Inflammatory macrophage (primary cell): ENCODE measurements at places on chromosomes 3 and 15.

DNA sequence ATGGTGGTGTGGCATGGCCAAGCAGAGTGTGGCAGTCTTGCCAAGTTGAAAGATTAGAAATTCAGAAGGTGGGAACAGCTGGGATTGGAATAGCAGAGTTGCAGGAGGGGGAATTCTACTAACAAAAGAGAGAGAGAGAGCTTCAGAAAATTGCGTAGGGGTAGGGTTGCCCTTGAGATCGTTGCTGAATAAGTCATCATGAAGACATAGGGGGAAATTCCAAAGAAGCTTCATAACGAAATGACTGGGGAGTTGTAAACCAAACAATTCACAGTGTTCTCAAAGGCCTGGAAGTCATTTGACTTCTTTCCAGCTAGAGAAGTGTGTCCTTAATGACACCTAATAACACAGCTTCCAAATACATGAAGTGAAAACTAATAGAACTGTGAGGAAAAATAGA lies 26.3 kb upstream of the TIPARP start:
- DNase-seq, result no peak

DNA sequence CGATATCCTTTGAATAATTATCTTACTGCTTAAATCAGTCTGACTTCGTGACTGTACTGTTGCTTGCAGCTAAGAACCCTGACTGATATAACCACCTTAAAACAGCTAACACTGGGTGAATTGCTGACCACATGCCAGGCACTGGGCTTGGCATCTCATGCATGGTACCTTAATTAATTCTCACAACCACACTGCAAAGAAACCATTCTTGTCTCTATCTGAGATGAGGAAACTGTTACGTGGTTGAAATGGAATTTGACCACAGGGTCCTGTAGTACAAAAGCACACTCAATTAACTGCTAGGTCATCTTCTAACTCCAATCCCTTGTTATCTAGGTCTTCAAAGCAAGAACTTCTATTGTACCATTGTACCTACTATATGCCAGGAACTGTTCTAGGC lies 92.7 kb upstream of the PRICKLE2 start:
- DNase-seq, result no peak

DNA sequence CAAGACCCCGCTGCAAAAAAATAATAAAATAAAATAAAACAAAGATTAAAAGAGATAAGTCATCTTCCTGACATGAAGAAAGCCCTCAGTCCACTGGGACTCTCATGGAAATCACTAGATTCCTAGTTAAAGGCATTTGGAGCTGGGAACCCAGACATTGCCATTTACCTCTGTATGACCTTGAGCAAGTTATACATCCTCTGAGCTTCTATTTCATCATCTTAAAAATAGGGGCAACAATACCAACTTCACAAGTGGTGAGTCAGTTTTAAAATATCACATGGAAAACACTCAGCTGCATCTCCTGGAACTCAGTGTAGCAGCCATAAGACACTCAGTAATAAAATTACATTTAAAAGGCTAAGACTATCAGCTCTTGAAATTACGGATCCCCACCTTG lies 334.8 kb downstream of the ERC2 start:
- DNase-seq, result no peak

GRCh38 chr15:44775953-44776352 lies 39.6 kb downstream of the TRIM69 start:
- DNase-seq, result no peak

DNA sequence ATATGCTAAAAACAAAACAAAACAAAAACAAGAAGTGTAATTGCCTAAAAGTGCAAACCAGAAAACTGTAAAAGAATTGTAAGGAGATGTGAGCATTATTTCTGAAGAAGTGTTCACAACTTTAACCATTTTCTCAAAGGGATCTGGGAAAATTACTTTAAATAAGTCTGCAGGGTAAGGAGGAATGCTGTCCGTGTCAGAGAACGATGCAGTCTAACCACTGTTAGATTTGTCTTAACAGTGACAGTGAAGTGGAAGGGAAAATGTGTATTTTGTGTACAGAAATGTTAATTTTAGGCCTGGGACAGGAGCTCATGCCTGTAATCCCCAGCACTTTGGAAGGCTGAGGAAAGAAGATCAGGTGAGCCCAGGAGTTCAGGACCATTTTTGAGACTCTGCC lies 95.7 kb downstream of the DLG1 start:
- DNase-seq, result no peak

DNA sequence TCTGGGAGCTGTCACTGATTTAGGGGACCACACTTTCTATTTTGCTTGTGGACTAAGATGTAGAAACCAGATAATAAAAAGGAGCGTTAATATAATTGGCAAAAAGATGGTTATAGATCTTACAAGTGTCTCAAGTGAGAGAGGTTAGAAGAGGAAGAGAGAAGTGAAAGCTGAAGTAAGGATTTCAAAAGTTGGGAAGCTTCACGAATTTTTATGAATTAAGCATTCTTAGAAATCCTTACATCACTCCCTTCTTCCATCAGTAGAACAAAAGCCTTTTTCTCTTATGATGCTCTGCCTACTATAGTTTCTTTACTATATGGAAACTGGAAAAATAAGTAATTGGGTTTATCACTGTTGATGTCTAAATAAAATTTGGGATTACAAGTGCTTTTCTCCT lies 146.5 kb downstream of the FNDC3B start:
- DNase-seq, result peak; percentile 18

DNA sequence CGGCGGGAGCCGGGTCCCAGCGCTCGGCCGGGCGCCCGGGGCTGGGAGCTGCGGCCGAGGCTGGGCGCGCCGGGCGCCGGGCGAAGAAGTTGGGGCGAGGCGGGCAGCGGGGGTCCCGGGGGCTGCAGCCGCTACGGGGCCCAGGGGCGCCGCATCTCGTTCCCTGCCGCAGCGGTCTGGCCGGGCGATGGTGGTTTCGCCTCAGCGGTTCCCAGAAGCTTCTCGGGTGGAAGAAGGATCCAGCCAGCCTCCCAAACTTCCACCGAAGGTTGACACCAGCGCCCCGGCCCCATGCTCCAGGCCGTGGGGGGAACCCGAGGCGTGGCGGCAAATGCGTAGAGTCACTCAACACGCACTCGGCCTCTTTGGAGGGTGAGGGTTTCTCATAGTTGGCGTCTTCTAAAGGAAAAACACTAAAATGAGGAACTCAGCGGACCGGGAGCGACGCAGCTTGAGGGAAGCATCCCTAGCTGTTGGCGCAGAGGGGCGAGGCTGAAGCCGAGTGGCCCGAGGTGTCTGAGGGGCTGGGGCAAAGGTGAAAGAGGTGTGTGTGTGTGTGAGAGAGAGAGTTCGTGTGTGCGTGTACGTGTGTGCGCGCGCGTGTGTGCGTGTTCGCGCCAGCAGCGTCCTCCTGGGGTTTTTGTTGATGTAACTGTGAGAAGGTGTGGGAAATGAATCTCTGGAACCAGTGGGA lies 940 bp downstream of the BOC start:
- peak; percentile 35 for DNase-seq

DNA sequence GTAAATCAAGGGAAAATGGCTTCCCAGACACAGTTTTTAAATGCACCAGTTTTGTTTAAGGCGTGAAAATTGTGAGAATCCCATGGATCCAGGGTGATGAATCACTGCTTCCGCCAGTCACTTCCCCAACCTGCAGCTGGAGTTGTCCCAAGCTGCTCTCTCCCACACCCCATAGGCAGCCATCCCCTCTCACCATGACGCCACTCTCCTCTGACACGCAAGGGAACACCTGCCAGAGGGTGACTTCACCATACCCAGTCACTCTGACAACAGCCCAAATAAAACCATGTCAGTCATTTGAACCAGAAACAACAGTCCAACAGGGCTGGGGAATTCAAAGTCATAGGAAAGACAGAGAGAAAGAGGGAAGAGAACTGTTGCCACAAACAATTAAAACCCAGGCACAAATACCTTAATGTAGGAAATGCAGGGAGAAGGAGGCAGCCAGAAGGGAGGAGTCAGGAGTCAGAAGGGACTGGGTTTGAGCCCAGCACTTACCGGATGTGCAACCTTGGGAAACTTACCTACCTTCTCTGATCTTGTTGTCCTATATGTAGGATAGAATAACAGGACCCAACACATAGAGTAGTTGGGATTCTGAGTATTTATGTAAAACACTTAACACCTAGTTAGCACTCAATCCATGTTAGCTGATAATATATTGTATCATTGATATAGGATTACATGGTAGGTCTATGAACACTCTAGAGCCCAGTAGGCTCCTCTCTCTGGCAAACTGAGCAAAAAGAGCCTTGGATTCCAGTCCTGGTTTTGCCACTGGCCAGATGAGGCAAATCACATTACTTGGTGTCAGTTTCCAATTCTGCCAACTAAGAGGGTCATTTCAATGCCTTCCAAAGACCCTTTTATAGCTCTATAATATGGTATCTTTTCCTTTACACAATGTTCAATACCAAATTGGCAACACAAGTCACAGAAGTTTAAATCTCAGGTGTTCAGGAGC lies 326.3 kb upstream of the ICE2 start:
- no peak for DNase-seq

- no peak for DNase-seq
Observed at GRCh38 chr15:60208709-60209108, 189.1 kb downstream of the ANXA2 start.

- no peak for DNase-seq
Observed at GRCh38 chr15:59609730-59610712, 1.6 kb upstream of the GCNT3 start.

DNA sequence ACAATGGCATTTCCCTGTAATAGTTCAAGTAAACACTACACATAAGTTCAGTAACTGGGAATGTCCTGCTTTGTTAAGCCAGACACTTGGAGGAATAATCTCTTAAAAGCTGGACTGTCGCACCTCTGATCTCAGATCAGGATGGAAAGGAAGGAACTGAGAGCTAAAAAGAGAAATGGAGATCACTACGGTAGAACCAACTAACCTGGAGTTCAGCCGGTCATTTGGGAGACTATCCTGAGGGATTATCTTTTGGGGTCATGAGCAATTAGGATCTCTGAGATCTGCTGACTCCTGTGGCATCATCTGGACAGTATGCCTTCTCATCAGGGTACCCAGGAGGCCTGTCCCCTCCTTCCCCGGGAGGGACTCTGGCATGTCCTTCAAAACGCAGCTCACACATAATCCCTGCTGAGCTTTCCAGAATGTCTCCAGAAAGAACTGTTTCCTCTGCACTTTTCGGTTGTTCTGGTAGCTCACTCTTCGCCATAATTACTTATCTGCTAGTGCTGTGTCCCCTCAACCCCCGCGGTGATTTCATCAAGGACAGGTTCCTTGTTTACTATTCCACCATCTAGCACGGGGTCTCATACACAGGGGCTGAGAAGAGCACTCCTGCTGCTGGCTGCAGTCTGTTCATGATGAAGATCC lies 115.6 kb downstream of the SENP2 start:
- no peak for DNase-seq
